ENCODE measurements at places on chromosomes 7 and 10.

- DNase-seq, result no peak
Observed at GRCh38 chr7:134710511-134710853, 63.8 kb downstream of the BPGM start.

- DNase-seq, result no peak
Observed at GRCh38 chr7:156178214-156178613, 366.0 kb upstream of the SHH start.

DNA sequence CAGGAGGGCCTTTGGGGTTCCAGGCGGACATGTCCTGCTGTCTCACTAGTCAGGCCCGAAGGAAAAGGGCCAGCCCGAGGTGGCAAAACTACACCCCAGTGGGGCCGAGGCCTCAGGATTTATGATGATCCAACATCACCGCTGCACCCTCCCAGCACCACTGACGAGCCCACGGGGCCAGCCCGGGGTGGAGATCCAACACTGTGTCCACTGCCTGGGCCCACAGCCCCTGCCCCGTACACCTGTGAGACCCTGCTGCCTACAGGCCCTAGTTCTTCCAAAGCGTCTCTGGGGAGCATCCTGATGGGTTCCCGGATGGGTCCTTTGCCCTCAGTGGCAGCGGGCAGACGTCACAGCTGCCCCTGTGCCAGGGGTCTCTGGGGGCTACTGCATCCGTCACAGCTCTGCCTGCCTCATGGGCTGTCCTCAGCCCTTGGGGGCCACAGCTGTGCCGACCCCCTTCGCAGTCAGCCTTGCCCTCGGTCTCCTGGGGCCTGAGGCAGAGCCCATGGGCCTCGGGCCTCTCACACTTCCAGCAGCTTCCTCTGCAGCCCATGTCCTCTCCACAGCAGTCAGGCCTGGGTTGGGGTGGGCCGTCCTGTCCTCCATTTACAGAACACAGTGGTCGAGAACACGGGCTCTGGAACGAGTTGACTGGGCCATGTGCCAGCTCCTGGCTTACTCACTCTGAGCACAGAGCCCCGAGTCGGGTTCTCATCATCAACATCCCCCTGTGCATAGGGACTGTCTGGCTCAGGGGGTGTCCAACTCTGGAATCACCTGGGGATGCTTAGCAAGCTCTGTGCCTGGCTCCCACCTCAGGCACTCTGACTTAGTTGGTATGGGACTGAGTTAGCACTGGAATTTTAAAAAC is 64.9 kb downstream of the FOXL3 start:
- DNase-seq, result no peak

DNA sequence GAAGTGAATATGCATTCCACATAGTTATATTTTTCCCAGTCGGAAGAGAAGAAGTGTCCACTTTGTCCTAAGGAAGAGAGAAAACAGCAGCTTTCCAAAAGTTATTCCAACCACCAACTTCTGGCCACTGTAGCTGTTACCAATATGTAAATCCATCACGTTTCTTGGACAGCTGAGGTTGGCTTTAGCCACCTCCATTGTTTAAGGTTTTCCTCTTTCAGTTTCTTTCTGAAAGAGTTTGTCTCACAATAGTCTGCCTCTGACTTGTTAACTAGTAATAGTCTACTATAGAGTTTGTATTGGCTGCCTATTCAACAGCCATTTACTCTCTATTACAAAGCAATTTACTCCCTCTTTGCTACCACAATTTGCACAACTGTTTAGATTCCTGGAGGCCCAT is 457.6 kb upstream of the LRRN3 start:
- DNase-seq, result no peak

Measured in activated naive CD4-positive, alpha-beta T cell treated with anti-CD3 and anti-CD28 coated beads for 36 hours (primary cell).